ENCODE measurements at places on chromosomes 7 and 10. TPM values are rescaled to one million over a fixed set of nuclear protein-coding genes. Genes with fewer than 3 reads are reported as not detected.

Gene OIT3
- 2.0 TPM for total RNA-seq

Gene ICA1
- 95.6 TPM for total RNA-seq

GRCh38 chr7:111180338-111180737, 89.4 kb downstream of the LRRN3 start:
- no peak overlapping the region for H3K27ac ChIP-seq
- H3K27me3 ChIP-seq, result no peaks in the 10 kb centered on the region
- H3K36me3 ChIP-seq, result no peaks in the 10 kb centered on the region
- peaks cover 5% of the 10 kb centered on the region for H3K4me1 ChIP-seq

Gene CFTR
- 14.5 TPM for total RNA-seq

Data from stomach (tissue), 19 donors.